ENCODE measurements at places on chromosomes 16 and 17. TPM values are rescaled to one million over a fixed set of nuclear protein-coding genes. Genes with fewer than 3 reads are reported as not detected.

The MC1R gene
- total RNA-seq, result 6.5 TPM

The SPATA32 gene
- total RNA-seq, result not detected

The MPP2 gene
- total RNA-seq, result 5.2 TPM

The CLEC19A gene
- not detected for total RNA-seq

The CNGB1 gene
- total RNA-seq, result not detected

The IGF2BP1 gene
- total RNA-seq, result 601 TPM

The MAPT gene
- total RNA-seq, result 0.95 TPM

The RHOT2 gene
- total RNA-seq, result 106 TPM

The ST6GALNAC2 gene
- total RNA-seq, result 0.77 TPM

The SLFN14 gene
- total RNA-seq, result not detected

The CD300LG gene
- not detected for total RNA-seq

DNA sequence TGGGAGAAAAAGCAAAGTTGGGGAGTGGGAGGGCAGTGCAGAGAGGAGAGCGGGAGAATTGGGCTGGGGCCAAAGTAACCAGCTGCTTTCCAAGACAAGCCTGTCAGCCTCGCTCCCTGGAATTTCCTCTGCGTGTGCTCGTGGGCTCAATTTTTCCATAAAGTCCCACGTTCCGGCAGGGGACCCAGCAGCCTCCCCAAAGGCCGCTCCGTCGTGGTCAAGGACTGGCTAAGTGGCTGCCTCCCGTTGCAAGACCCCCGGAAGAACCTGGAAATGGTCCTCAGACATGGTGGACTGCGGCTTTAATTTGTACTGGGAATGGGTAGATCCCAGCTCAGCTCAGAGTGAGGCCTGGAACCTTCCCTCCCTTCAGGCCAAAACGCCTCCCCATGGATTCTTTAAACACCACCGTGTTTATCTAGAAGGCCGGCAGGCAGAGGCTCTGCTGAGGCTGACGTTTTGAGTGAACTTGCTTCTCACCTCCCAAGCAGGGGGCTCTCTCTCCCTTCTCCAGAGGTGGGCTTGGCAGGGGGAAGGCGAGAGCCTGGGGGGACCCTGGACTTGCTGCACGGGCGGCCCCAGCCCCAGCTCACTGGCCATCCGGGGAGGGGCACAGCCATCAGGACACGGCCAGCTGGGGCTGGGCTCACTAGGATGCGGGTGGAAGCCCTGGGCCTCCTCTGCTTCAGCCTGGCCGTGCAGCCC is 190.0 kb downstream of the C16orf95 start:
- no peak for DNase-seq

GRCh38 chr17:72609501-72609900 is 483.0 kb downstream of the SLC39A11 start:
- no peak for DNase-seq

GRCh38 chr16:76293980-76294379 is 16.8 kb downstream of the CNTNAP4 start:
- DNase-seq, result no peak

GRCh38 chr17:61617330-61617729 is 26.3 kb upstream of the NACA2 start:
- DNase-seq, result no peak

DNA sequence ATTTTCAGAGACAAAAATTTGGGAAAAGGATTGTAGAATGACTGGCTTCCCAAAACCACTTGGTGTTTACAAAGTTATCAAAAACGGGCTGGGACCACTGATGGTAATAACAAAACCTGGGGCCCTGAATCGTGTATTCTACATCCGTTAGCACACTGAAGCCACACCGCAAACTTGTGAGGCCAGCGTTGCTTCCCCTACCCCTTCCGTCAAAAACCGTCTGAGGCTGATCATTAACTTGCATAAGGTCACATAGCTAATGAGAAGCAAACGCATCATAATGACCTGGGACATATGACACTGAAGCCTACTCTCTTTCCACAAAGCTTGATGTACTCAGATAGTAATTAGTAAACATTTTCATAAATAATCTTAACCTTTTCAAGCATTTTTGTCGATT is 704.3 kb downstream of the MAF start:
- DNase-seq, result no peak

- DNase-seq, result no peak
Measured at GRCh38 chr17:67452681-67453554, 75.8 kb downstream of the PITPNC1 start.

DNA sequence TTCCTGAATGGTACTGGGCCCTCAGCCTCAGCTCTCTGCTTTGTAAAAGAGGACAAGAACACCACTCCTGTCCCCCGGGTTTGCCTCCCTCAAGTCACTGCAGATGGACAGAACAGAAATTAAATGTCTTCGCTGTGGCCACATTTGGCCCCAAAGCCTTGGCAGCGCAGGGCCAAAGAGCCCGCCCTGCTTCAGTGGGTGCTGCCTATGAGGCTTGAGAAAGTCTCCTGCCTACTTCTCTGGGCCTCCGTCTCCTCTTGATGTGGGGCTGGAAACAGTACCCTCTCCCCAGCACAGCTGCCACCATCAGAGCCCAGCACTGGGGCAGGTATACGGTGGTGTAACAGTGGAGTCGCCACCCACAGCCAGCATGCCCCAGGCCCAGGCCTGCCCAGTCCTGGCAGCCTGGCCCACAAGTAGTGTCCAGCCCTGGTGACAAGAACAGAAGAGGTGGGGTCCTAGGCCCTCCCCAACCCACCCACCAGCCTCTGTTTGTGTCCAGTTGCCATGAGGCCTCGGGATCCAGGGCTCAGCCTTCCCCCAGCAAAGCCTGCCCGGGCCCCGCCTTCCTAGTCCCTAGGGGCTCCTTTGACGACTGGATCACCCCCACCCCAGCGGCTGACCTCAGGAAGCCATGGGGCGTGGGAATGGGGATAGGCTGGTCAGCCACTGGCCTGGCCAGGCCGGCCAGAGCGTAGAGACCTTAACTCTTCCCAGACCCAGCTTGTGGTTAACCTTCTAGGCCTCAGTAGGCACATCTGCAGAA is 3.9 kb upstream of the TPPP3 start:
- DNase-seq, result no peak

- DNase-seq, result no peak
Measured at GRCh38 chr16:79839466-79840341, 239.2 kb upstream of the MAF start.

- peak; percentile 35 for DNase-seq
Measured at GRCh38 chr17:80855948-80856862, 135.4 kb upstream of the CHMP6 start.

DNA sequence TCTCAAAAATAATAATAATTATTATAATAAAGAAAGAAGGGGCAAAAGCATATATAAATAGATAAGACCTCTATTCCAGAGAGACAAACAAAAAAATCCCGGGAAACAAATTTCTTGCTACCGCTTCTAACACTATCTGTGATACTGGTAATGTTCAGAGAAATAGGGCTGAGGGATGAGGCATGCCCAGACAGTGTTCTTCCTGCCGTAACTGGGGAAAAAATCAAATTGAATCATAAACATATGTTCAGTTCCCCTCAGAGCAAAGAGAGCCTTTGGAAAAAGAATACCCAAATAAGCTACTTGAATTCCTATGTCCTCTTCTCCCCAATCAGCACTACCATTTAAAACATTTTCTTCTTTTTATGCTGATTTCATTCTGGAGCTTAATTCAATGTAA is 688.0 kb downstream of the KCNJ2 start:
- DNase-seq, result no peak

- no peak for DNase-seq
Measured at GRCh38 chr17:15351925-15352324, 10.5 kb upstream of the TEKT3 start.

DNA sequence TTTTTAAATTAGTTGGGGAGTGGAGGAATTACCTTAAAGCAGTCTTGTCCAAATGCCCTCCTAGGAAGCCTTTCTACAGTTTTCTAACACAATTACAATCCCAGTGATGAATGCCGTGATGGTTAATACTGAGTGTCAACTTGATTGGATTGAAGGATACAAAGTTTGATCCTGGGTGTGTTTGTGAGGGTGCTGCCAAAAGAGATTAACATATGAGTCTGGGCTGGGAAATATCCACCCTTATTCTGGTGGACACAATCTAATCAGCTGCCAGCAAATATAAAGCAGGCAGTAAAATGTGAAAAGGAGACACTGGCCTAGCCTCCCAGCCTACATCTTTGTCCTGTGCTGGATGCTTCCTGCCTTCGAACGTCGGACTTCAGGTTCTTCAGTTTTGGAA is 12.2 kb downstream of the ORC6 start:
- no peak for DNase-seq

DNA sequence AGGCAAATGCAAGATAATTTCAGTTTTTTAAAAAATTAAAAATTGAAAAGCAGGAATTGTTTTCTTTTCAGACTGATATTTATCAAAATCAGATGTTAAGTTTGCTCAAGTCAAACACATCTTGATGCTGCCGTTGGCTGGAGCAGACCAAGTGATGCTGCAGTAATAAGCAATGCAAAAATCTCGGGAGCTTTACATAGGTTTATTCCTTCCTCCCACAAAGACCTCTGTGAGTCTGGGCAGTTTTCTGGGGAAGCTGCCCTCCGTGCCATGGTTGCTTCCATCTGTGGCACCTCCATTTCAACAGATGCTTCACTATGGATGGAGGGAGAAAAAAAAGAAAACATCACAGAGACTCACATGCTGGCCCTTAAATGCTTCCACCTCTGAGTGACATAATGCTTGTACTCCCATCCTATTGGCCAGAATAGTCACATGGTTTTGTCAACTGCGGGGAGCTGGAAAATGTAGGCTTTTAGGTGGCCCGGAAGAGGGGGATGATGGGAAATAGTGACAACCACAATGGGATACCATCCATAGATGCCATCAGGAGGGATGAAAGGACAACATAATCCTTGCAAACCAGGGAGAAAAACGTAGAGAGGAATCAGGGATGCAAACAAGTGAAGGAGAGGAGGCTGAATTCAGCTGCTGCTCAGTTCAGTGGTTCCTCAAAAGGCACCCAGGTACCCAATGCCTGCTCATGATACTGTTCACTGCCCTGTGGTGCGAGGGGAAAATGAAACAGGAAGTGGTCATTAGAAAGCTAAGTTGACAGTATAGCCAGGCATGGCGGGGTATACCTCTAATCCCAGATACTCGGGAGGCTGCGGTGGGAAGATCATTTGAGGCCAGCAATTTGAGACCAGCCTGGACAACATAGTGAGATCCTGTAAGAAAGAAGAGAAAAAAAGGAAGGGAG is 13.5 kb upstream of the ERCC4 start:
- DNase-seq, result no peak

- DNase-seq, result no peak
Measured at GRCh38 chr17:10360578-10360977, 12.2 kb downstream of the MYH13 start.

DNA sequence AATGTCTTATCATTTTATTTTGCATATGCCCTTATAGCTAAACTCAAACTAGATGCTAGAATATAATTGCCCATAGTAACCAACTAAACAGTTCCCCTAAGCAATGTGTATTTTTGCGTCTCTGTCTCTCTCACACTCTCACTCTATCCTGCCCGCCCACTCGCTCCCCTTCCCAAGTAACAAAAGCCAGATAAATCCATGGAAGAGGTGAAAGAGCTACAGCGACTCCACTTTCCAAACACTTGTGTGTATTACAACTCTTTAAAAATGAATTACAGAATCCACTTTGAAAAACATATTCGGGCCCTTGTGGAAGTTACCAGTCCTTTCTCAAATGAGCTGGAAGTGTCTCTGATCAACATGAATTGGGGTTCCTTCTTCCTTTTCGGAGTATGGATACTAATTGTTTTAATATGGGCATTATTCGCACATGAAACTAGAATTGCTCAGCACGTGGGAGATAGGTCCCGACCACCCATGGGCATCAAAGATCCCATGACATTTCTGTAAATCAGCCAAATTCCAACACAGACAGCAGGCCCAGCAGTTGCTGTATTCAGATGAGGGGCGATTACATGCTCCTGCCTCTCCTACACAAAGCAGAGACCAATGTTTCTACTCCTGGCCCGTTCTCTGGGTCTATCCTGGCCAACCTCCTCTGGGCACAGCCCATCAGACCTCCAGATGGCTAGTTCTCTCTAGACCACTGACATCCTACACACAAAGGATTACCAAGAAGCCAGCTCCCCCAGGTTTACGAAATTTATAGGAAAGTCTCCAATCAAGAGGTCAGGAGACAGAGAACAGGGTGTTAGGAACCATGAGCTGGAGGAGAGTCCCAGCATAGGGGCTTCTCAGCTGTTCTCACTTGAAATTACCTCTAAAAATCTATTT is 121.5 kb downstream of the ZFHX3 start:
- no peak for DNase-seq

GRCh38 chr17:48993951-48994350 is 3.2 kb upstream of the IGF2BP1 start:
- no peak for DNase-seq

DNA sequence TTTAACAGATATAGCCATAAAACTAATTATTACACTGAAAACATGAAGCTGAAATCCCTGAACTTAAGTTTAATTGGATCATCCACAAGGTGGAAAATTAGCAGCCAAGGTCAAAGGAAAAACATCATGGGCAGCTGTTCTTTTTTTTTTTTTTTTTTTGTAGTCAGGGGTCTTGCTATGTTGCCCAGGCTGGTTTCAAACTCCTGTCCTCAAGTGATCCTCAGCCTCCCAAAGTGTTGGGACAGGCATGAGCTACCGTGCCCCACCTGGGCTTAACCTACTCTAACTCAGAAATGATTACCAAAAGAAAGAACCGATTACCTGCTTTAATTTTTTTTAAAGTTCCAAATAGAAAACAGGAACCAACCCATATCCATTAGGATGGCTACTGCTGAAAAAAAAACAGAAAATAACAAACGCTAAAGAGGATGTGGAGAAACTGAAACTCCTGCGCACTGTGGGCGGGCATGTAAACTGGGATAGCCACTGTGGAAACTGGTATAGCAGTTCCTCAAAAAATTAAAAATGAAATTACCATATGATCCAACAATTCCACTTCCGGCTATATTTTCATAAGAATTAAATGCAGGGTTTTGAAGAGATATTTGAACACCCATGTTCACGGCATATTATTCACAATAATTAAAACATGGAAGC is 8.6 kb downstream of the CMC2 start:
- no peak for DNase-seq

GRCh38 chr17:9294661-9295210 is 273.4 kb downstream of the NTN1 start:
- DNase-seq, result no peak

GRCh38 chr17:37485938-37486570 is 3.6 kb upstream of the DUSP14 start:
- no peak for DNase-seq

GRCh38 chr16:4263504-4264436 is 9.1 kb downstream of the TFAP4 start:
- no peak for DNase-seq

- DNase-seq, result peak; percentile 89
Measured at GRCh38 chr16:84952335-84953189, 58.8 kb downstream of the ZDHHC7 start.

- DNase-seq, result peak; percentile 97
Measured at GRCh38 chr17:83051396-83052240, 27.8 kb upstream of the METRNL start.

DNA sequence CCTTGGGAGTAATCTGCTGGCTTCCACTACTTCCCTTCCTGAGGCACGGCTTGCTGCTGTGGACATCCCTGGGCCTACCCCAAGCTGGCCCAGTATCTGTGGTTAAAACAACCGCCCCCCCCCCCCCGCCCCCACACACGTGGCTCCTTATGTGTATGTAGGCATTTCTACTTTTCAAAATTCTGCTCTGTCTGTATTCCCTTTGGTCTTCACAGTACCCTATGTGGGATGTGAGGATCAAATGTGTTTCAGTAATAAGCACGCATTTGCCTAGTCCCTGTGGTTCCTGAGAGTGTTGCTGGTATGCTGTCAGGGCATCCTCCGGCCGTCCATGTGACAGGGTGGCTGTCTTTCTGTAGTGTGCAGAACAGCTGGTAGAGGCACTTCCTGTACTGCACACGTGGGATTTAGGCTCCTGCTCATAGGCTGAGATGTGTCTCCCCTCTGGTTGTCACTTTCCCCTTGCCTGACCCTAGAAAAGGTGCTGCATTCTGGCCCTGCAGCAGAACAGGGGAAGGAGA is 2.2 kb downstream of the NT5M start:
- no peak for DNase-seq
